ENCODE measurements at places on chromosomes 16 and 17.

GRCh38 chr17:33509331-33509730 is 216.2 kb upstream of the ASIC2 start:
- no peak for DNase-seq

DNA sequence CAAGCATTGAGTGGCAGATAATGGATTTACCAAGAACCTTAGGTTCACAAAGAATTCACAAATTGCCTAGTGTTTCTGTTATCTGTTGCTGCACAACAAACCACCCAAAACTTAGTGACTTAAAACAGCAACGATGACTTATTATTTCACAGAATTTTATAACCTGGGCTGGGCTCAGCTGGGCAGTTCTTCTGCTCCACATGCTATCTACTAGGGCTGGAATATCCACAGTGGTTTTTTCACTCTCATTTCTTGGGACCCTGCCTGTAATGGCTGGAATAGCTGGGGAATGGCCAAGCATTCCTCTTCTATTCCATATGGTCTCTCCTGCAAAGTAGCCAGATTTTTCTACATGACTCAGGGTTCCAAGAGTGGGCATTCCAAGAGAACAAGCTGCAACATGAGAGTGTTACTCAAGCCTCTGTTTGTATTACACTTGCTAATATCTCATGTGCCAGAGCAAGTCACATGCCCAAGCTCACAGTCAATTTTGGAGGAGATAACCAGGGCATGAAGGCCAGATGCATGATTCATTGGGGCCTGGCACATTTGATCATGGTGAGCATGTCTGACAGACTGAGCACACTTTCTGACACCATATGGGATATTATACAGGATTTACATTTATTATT is 4.9 kb upstream of the PSMD7 start:
- DNase-seq: no peak

GRCh38 chr17:41781404-41782110 is 5.0 kb downstream of the JUP start:
- DNase-seq: no peak

- DNase-seq: no peak
Measured at GRCh38 chr16:90018652-90019542, at the start of gene DBNDD1. DBNDD1 (minus strand) TSS chr16:90019456; CDS start chr16:90019341, 115 bp downstream.

GRCh38 chr16:3454093-3454492 is 10.6 kb downstream of the NAA60 start:
- DNase-seq: no peak

GRCh38 chr17:67041531-67041930 is 2.8 kb upstream of the CACNG1 start:
- DNase-seq: no peak
